Activated T-cell treated with anti-CD3 and anti-CD28 coated beads for 24 hours (primary cell): ENCODE measurements at places on chromosomes 3 and 15.

GRCh38 chr3:45204136-45204535 lies 22.0 kb downstream of the TMEM158 start:
- no peak for DNase-seq

GRCh38 chr15:66757521-66757920 lies 55.5 kb downstream of the SMAD6 start:
- DNase-seq: no peak

- peak; percentile 74 for DNase-seq
Measured at GRCh38 chr15:40859206-40859851, 14.7 kb downstream of the RHOV start.

- DNase-seq: no peak
Measured at GRCh38 chr15:80061582-80061981, 2.1 kb downstream of the ZFAND6 start.

- no peak for DNase-seq
Measured at GRCh38 chr3:2452249-2452648, 353.6 kb downstream of the CNTN4 start.

GRCh38 chr3:129432671-129433070 lies 4.2 kb upstream of the EFCAB12 start:
- no peak for DNase-seq

DNA sequence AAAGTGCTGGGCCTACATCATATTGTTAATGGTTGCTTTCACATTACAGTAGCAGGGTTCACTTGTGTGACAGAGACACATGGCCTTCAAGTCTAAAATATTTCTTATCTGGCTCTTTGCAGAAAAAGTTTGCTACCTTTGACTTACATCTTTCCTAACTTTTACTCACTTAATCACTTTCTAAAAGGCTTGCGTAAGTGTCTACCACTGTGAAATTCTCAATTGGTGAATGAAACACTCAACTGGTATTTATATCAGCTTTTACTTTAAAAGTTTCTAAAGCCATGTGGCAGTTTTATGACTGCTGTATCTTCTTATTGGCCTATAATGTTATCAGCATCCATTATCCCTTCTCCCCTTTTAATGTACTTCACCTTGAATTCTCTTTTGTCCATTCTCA lies 554.5 kb downstream of the ZIC1 start:
- DNase-seq: no peak

DNA sequence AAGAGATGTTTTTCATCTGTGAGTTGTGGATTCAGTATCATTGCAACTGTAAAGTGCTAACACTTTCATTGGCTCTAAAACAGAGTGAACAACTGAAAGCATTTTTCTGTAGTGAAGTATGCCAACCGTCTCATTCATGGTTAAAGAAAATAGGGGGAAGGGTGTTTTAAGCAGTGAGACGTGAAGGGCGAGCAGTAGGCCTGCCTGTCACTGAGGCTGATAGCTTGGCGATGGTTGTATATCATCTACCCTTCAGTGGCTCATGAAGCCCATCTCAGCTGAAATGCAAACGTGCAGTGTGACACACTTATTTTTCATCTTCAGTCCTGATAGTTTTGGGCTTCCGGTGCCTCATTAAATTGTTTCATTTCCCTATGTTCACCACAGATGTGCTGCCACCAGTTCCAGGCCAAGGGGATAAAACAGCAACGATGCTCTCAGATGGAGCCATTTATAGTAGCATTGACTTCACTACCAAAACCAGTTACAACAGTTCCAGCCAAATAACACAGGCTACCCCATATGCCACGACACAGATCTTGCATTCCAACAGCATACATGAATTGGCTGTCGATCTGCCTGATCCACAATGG lies 562.0 kb downstream of the ROBO2 start:
- DNase-seq: no peak

- no peak for DNase-seq
Measured at GRCh38 chr15:93943586-93943985, 287.8 kb upstream of the MCTP2 start.

DNA sequence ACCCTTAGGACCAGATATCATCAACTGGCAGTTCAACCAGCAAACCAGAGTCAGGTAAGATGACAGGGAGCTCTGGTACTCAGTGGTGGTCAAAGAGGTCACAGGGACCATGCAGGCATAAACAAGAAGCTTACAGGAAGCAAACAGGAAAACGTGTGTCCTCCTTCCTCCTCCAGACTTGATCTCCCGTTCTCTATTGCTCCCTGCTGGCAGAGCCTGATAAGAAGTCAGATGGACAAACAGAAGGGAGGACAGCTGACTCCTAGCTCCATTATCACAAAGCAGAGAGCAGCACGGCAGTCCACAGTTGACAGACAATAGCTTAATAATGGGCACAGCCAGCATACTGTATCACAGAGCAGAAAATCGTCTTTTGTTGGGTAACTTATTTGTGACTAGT lies 156.5 kb upstream of the SLC2A2 start:
- DNase-seq: no peak

DNA sequence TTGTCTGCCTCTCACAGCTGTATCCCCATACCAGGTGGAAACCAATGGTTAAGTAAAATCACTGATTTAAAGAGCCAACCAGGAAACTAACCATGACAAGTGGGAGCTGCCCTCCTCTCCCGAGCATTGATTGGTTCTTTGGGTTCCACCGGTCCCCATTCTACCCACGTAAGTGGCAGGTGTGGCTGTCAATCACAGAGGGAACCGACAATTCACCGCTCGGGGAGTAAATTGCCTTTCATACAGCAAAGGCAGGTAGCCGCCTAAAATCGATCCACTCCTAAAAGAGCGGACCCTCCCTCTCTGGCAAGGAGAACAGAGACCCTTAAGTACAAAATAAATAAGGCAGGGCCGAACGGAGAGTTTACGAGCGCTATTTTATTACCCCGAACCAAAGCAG lies 1.2 kb downstream of the ERC2 start:
- DNase-seq: peak; percentile 30

DNA sequence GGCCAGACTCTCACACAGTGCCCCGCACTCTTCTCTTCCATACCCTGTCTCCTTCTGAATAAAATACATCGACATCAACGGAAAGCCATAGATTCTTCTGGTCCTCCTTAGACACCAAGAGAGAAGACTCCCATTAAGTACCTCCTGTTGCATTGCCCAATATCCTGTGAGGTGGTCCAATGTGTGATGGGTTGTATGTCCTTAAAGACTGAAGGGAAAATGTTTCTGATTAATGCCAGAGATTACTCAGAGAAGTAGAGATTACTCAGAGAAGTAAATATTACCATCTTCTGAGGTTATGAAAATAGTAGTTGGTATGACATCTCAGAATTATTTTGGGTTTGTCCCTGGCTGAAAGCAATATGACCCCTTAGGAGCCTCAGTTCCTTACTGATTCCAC lies 60.8 kb upstream of the GALNT15 start:
- DNase-seq: no peak

DNA sequence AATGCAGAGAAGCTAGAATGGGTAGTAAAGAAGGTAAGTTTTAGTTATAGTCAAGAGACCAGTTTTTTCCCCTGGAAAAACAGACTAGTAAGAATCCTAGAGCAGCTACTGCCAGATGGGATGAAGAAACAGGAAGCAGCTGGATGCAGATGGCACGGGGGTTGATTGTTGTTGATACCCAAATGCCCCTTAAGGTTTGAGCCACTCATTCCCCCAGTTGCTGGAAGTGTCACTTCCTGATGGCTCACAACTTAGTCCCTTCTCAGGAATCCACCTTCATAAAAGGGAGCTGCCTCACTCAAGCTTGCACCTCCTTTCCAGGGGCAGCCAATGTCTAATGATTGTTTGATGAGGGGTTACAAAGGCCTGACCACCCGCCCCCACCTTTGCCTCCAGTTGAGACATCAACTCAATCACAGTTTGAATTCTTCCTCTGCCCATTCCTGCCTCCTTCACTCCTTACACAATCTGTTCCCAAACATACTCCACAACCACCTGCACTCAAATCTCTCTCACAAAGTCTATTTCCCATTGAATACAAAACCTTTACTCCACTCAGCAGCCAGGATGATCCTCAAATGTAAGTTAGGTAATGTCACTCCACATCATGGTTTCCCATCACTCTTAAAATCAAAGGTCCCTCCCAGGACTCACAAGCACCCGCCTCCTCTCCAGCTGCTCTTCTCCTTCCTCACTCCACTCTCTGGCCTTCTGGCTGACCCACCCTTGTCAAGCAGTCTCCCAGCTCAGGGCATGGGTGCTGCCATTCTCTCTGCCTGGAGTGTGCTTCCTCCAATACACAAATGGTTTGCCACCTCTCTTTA lies 450.1 kb upstream of the THBS1 start:
- no peak for DNase-seq
